B cell (primary cell): ENCODE measurements at places on chromosomes 13 and 19.

- peak; percentile 82 for DNase-seq
Measured at GRCh38 chr19:2607712-2608601, 94.5 kb downstream of the GNG7 start.

GRCh38 chr19:44668985-44669764 lies 2.1 kb upstream of the CEACAM19 start:
- no peak for DNase-seq

DNA sequence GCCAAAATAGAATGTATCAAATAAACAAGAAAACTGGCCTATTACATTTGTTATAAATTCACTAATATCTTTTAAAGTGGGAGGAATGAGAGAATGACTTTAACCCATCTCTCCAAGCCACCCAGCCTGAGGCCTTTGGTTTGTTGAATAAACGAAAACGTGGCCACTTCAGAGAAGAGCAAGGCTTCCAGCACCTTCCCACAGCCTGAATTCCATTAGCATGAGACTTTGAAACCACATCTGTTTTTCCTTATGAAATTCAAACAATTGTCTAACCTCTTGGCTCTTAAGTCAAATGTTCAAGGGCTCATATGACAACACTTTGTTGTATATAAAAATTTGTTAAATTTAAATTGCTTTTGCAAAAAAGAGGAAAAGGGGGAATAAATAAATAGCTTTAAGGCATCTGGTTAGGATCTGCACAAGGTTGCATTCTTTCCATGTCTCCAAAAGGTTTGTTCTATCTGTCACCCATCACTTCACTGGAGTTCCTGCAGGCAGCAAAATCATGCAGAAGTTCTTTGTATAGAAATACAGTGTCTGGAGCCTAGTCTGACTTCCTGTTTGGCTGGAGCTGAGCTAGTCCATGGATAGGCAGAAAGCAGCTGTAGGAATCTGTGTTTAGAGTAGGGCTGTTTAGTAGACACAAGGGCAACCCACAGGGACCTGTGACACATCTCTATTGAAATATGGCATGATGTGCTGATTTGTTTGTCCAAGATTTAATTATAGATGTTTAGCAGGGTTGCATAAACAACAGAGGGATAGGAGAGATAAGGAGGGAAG lies 502.3 kb downstream of the KCTD12 start:
- DNase-seq, result no peak

- no peak for DNase-seq
Measured at GRCh38 chr13:41895478-41895877, 65.4 kb downstream of the VWA8 start.

- no peak for DNase-seq
Measured at GRCh38 chr13:30748717-30749116, 13.4 kb downstream of the ALOX5AP start.

DNA sequence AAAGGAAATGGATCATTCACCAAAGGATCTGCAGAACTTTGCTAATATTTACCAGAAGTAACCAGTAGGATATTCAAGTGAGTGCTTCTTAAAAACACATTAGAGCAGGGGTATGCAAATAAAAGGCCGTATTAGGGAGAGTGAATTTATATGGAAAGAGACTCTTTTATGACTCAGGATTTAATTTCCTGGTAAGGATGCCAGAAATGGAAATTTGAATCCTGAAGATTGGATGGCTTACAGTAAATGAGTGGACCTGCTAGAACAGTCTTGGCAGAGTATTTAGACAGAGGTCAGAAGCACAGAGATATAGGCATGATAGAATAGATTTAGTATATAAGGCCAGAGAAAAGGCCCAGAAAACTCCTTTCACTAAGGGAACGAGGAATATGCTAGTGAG lies 201.6 kb downstream of the SLITRK5 start:
- DNase-seq, result no peak

DNA sequence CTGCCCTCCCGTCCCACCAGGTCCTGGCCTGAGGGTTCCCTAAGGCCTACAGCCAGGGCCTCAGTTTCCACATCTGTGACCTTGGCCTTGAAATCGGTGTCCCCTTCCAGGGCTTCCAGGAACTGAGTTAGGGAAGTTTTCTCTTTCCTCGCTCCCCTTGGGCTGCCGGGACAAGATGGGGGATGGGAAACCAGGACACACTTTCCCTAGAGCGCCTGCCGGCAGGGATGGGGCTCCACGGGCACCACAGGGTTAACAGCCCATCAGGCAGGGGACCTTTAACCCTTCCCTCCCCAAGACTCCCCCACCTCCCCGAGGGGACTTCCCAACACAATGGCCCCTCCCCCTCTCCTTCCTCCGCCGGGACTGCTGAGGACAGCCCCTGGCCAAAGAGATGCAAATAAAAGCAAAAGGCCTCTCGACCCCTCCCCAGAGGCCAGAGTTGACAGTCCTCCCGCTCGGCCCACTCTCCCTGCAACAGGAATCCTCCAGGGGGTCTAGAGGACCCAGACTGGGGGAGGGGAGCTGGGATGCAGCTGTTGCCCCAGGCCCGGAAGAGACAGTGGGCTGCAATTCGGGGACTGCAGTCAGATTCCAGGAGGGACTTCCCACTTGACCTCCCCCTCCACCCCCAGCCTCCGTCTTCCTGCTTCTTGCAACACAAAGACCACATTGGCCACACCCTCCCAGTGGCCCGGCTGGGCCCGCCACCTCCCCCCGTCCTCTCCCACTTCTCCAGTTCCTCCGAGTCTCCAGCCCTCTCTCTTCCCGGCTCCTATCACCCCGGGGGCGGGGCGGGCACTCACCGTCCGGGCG lies 3.4 kb downstream of the BBC3 start:
- peak; percentile 67 for DNase-seq

DNA sequence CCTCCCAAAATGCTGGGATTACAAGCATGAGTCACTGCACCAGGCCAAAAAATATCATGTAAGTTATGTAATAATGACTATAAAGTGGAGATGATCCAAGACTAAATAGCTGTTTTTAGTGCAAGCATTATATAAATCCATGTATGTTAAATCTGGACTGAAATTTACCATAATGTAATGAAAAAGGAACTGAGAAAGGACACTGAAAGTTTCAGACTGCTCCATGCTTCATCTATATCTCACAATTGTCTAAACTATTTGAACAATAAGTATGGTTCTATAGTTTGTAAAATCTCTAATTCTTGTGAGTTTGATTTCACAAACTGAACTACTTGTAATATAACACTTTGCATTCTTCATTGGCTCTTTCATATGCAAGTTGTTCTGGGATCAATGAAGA lies 2299.5 kb downstream of the PCDH9 start:
- no peak for DNase-seq

- DNase-seq, result no peak
Measured at GRCh38 chr13:97758317-97758716, 195.2 kb upstream of the IPO5 start.

DNA sequence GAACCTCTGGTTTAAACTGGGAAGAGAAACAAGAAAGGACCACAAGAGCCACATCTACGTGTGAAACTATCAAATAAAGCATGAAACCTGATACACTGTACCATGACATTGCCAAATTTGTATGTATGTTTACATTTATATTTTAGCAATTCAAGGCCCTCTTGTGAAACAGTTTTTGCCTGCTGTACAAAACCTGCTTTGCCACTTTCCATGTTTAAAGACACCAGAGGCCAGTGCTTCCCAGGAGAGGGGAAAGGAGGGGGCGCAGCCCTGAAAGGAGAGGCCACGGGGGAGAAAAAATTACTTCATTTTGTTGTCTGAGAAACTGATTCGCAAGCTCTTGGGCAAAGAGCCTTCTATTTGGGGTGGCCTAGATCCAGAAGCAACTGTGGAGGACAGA lies 124.8 kb downstream of the DCLK1 start:
- DNase-seq, result no peak

- no peak for DNase-seq
Measured at GRCh38 chr19:31353833-31354232, 4.6 kb upstream of the TSHZ3 start.

GRCh38 chr13:94254737-94255136 lies 224.7 kb downstream of the DCT start:
- DNase-seq, result no peak

DNA sequence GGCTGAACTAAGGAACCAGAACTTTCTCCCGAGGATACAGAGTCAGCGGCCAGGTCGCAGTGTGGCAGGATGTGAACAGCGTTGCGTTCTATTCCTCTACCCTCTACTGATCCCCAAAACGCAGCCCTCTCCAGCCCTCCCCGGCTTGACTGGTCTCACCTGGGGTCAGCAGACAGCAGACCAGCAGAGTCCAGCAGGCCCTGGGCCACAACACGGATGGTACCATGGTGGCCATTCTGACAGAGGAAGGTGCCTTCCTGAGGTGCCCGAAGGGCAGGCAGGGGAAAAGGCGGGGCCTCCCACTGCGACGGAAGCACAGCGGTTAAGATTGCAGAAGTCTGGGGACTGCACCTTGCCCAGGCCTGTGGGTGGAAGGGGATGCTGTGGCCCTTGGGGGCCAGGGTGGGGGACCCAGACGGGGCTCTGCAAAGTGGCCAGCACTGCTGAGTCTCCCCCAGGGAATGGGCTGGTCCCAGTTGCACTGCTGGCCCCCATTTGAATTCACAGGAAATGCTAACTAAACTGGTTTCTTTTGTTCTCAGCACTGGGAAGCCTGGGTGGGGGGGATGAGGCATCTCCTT lies at the start of gene ICAM3:
ICAM3 (minus strand) TSS at position 245 of the 581 bp plus-strand sequence; CDS start at position 235, 10 bp downstream.
- peak; percentile 77 for DNase-seq

DNA sequence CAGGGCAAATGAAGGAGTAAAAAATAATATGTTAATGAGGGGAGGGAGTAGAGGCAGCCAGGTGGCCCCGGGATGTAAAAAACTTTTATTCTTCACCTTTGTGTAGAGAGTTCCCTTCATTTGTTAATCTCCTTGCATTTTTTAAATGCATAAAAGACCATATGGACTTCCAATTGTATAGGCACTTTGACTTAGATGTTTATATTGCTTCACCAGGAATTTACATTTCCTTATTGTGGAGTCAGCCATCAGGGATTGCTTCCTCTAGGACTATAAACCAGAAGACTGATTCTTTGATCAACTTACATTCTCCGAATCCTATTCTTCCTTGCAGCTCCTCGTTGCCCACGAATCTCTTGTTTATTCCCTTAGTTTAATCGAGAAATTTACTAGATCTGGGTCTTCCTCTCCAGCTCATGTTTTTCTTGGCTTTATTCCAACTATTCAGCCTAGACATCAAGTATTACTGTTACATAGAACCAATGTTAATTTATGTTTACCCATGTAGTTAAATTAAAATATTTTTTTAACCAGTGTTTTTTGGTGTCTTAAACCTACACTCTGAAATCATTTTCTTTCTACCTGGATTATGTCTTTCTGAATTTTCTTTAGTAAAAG lies 1187.0 kb upstream of the SLC10A2 start:
- no peak for DNase-seq

DNA sequence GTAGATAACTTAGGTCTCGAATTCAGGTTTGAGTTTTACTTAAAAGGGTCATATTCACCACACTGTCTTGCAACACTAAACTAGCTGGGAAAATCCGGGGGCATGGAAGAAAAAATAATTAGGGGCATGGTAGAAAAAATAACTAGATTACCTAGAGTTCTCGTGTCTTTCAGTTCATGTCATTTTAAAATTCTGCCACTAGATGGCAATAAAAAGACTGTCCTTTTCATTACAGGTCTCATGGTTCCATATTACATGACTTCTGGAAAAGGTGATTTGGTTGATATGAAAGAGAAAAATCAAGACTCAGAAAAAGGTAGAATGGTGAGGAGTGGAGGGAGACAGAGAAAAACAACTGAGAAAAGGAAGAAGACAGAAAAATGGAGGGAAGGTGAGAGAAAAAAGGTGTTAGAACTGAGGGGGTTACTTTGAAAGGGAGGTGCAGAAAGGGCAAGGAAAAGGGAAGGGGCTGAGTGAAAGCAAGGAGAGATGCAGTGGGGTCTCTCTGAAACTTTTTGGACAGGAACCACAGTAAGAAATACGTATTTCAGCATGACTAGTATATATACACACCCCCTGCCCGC lies 299.0 kb downstream of the KLF12 start:
- DNase-seq, result peak; percentile 64

DNA sequence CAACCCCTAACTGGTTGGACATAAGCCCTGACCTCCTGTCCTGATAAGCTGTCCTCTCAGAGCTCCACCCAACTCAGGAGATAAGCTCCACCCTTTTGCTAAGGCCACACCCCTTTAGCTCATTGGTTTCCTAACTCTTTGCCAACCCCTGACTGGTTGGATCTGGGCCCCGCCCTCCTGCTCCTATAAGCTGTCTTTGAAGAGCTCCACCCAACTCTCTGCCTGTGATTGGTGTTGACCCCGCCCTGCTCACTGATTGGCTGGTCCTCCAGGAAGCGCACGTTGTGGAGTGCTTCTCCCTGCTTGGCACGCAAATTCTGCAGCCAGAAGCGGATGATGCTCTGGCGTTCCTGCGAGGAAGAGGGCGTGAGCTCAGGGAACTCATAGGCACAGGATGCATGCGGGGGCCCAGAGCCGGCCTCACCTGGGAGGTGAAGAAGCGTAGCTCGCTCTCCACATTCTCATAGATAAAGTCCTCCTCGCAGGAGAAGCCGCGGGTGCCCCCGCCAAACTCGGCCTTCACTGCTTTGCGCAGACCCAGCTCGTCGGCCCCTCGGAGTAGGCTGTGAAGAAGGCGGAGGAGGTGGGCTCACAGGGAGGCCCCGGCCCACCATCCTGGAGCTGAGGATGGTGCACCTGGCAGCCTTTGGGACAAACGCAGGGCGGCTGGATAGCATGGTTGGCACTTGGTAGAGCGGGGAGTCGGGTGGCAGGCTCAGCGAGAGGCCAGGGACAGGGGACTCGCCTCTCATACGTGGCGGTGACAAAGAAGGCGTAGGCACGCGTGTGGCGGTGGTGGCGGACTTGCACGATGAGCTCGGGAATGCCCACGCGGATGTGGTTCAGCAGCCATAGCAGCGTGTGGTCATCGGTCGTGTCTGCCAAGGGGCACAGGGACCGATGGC lies 1.7 kb downstream of the ANO8 start:
- peak; percentile 49 for DNase-seq

DNA sequence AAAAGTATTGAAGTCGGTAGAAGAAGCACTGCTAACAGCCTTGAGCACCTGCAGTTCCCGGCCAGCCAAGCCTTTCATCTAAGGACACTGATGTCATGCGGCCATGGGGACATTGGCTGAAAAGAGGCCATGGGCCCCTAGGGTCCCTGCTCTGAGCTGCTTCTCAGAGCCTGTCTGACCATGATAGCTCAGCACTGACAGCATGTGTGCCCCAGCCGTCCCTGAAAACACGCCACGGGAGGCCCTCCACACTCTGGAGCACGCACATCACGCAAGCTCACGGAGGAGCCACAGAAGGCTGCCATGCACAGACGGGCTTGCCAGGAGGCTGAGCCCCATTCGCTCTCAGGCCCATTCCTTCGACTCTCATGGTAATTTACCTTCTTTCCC lies 51.8 kb downstream of the MLLT1 start:
- DNase-seq, result no peak

DNA sequence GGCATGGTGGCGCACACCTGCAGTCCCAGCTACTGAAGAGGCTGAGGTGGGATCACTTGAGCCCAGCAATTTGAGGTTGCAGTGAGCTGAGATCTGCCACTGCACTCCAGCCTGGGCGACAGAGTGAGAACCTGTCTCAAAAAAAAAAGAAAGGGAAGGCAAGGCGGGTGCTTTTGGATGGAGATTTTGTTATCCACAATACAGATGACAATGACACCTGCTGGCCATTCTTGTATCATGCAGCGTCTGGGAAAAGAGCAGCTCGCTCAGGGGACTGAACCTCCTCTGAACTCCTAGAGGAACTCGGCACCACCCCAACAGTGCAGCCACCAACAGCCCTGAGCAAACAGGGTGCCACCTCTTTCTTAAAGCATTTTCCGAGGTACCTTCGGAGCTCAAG lies 22.8 kb downstream of the HAUS8 start:
- DNase-seq, result peak; percentile 49
